ENCODE measurements at places on chromosomes 5 and 9.

DNA sequence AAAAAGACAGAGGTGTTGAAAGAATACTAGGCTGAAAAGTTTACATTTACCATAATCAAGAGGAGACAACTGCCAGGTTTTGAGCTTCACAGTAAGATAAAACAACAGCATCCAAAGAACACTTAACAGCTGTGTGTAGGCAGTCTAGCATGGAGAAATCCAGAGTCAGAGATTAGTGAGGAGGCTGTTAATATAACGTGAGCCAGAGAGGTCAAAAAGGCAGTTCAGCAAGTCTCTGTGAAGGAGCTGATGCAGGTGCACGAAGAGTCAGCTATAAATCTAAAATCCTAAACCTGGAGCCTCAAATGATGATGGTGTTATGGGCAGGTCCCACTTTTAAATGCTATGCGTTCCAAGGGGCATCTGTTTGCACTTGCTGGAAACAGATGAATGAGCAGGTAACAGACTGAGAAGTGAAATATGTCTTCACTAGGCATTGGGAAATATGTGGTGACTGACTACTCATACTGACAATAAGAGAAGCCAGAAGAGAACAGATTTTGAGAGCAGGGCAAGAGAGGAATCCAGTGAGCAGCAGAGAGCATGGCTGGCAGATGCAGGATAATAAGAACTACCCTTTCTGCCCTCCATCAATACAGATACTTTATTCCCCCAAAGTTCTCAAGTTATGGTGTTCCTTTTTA, 8.7 kb downstream of the APTX start:
- DNase-seq = no peak

GRCh38 chr5:113397046-113397445, 37.7 kb downstream of the TSSK1B start:
- no peak for DNase-seq

DNA sequence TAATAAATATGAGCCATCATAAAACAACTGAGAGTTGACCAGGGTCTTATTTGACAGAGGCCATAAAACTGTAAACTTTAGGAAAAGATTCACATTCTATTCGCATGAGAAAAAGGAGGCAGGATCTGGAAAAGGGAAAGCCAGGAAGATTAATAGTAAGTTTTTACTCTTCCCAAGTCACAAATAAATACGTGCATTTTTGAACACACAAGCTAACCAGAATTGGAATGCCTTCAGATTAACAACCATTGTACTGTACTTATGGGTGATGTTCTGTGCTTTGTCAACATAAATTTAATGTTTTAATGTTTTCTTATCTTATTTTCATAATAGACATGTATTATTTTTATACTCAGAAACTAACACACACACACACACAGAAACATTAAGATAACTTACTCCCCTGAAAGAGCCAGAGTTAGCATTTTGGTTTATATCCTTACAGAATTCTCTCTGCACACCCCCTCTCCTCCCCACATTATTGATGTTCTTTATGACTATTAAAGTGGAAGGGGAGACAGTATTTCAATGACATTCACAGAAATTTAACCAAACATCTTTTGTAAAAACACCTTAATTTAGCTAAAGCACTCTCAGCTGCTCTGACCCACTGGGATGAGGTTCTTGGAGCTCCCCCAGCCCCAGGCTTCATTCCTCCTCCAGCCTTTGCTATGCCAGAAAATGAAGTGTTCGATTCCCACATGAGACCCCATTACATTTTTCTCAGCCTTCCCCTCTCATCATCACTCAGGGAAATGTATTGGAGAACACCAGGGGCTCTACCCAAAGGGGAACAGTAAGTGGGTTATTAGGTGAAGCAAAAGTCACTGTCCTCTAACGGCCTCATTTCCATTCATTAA, 155.5 kb downstream of the ESM1 start:
- no peak for DNase-seq

- no peak for DNase-seq
Observed at GRCh38 chr5:149675610-149676201, 54.4 kb upstream of the PPARGC1B start.

GRCh38 chr5:160800375-160801275, 51.4 kb downstream of the ATP10B start:
- DNase-seq = no peak

GRCh38 chr9:97292200-97292599, 15.3 kb upstream of the CCDC180 start:
- DNase-seq = no peak

DNA sequence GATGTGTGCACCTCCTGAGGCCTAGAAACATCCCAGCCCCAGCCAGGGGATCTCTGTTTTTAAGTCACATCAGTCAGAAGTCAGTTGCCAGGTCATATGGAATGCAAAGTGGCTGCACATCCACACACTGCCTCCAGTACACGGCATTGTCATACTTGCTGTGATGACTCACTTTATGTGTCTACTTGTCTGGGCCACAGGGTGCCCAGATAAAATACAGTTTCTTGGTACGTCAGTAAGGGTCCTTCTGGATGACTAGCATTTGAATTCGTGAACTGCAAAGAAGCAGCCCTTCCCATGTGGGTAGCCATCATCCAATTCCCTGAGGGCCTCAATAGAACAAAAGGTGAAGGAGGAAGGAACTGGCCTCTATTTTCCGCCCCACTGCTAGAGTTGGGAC, 27.7 kb downstream of the AUH start:
- no peak for DNase-seq

DNA sequence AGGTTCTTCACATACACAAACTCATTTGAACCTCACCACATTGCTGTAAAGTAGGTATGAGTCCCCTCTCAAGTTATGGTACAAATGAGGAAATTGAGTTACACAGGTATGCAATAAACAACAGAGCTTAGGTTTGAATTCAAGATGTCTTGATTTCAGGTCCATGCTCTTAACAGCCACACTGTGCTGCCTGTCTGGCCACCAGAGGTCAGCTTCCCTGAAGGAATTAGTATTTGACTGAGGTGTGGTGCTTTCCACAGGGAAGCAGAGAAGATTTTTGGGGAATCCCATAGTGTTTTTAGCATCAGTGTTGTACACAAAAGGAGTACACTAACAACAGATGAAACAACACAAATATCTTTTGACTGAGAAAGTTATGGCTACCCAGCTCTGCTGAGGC, 94.4 kb upstream of the ITGA1 start:
- DNase-seq = peak; percentile 12

GRCh38 chr9:7088611-7089010, 330.8 kb downstream of the KDM4C start:
- DNase-seq = no peak

GRCh38 chr9:135589596-135590485, 28.3 kb downstream of the PAEP start:
- no peak for DNase-seq

DNA sequence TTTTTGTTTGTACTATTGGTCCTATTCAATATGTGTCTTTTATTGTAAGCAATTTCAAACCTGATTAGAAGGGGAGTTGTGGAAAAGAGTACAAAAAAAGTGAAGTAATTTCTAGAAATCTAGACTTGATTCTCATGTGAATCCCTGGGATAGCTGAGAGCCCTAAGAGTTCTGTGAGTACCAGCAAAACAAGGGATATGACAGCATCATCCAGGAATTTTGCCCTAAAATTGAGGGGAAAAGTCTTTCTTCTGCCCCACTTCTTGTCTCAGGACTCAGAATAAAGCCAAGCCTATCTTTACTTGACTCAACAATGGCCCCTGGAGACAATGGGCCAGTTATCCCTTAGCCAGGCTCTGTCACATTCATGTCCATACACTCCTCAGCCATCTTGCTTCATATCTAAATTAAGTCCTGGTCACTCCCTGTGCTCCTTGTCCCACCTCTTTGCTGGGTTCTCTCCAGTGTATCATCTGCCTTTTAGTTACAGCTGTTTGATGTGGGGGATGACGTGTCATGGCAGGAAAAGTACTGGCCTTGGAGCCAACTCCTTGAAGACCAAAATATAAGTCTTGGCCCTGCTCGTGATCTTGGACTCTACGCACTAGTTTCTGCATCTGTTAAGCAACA, 81.2 kb downstream of the ADAMTS12 start:
- DNase-seq = no peak

DNA sequence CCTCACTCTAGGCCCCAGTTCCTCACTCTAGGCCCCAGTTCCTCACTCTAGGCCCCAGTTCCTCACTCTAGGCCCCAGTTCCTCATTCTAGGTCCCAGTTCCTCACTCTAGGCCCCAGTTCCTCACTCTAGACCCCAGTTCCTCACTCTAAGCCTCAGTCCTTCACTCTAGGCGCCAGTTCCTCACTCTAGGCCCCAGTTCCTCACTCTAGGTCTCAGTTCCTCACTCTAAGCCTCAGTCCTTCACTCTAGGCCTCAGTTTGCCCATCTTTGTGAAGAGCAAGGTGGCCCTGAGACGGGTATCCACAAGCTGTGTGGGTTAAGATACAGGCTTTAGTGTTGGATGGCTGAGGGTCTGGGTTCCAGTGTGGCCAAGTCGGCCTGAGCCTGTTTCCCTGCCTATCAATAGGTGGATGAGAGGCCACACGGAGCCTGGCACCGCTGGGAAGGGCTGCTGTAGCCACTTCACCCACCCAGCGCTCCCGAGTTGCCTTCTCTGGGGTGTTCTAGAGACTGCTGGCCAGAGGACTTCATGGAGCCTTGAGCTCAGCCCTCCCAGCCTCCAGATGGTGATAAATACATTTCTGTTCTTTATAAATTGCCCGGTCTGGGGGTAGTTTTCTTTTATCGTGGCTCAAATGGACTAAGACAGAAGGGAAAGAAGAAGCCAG, 150.2 kb downstream of the RXRA start:
- DNase-seq = no peak

DNA sequence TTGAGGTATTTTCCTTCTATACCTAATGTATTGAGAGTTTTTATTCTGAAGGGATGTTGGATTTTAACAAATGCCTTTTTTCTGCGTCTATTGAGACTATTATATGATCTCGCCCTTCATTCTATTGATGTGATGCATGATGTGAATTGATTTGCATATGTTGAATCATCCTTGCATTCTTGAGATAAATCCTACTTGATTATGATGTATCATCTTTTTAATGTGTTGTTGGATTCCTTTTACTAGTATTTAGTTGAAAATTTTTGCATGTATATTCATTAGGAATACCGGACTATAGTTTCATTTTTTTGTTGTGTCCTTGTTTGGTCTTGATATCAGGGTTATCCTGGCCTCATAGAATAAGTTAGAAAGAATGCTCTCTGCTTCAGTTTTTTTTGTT, 169.7 kb downstream of the NPR3 start:
- DNase-seq = no peak
